H4 (cell line): ENCODE measurements at places on chromosomes 6 and 20.

GRCh38 chr6:24720131-24720603 lies 1.2 kb upstream of the C6orf62 start:
- DNase-seq: peak; percentile 10

DNA sequence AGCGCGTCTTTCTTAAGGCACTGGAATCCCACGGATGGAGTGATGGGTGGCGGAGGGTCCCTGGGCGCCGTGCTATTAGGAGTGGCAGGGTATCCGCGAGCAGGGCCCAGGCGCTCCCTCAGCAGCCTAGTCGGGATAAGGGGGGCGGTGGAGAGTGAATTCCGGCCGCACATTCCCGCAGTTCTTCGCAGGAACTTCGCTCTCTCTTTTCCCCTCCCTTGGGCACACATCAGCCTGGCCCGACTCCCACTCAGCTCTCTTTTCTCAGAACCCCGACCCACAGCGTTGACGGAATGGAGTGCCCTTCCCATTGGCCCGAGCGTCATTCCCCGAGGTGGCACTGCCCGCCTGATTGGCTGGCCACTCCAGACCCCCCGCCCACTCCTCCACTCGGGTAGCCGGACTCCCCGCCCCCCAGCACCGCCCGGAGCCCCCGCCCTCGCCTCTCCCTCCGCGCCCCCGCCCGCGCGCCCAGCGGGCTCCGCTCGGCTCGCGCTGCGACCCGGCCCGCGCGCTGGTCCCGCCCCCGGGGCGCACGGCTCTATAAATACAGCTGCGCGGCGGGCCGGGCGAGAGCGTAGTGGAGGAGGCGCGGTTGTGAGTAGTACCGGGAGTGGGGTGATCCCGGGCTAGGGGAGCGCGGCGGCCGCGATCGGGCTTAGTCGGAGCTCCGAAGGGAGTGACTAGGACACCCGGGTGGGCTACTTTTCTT lies at the start of gene ID4:
Gene ID4, plus strand, starts transcription at position 572 of the 712 bp plus-strand sequence. CDS start 385 bp downstream, outside the sequence.
- peak; percentile 79 for DNase-seq

DNA sequence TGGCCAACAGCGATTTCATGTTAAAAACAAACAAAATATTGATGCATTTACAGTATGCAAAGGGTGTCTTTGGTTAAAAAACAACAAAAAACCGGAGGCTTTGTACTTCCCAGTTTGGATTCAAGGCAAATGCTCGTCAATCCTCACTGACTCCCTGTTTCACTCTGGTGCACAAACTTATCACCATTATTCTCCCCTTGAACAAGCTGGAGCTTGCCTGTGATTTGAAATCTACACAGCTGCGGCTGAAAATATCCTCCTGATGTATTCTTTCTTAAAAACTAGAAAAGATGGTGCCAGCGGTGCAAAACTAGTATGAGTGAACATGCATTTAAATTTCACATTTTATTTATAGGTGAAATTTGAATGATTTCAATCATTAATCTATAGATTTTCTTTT lies 3.3 kb downstream of the PERP start:
- DNase-seq: no peak

DNA sequence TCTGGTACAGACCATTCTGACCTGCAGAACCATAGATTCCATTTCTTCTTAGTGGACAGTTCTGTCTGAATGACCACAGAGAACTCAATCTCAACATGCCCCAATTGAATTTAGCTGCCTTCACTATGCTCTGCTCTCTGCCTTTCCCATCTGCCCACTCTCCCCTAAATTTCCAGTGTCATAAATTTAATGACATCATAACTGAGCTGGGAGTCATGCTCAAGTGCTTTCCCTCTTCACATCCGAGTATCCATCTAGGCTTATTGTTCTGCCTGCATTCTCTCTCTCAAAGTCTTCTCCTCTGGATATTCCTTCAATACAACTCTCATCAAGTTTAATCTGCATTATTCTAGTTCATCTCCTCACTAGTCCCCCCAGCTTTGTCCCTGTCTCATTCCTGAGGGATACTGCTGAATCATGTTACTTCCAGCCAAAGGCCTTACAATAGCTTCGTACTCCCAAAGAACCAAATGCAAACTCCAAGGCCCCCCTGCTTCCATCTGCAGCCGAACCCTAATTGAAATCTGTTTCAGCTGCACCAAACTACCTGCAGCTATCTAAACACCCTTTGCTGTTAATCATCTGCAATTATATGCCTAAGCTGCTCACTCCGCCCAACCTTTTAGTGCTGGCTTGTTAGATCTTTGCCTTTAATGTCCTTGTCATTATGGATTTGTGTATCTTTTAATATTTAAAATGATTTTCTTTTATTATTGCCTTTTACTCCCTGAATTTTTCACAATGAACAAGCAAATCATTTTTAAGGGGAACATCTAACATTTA lies 46.1 kb downstream of the SLC35B3 start:
- no peak for DNase-seq

- no peak for DNase-seq
These were observed 634 bp downstream of the HSF2 start for GRCh38 chr6:122400121-122400450.
